ENCODE measurements at places on chromosomes 4 and X.
A peak's percentile ranks its signal among the peaks of the same experiment; 100 is the strongest.

GRCh38 chr4:127648061-127648460 is 15.3 kb downstream of the INTU start:
- H3K4me3 ChIP-seq, result no peak overlapping the region
- no peak for DNase-seq
- H3K36me3 ChIP-seq, result no peaks in the 10 kb centered on the region
- no peaks in the 10 kb centered on the region for H3K4me1 ChIP-seq
- H3K27ac ChIP-seq, result no peak overlapping the region

DNA sequence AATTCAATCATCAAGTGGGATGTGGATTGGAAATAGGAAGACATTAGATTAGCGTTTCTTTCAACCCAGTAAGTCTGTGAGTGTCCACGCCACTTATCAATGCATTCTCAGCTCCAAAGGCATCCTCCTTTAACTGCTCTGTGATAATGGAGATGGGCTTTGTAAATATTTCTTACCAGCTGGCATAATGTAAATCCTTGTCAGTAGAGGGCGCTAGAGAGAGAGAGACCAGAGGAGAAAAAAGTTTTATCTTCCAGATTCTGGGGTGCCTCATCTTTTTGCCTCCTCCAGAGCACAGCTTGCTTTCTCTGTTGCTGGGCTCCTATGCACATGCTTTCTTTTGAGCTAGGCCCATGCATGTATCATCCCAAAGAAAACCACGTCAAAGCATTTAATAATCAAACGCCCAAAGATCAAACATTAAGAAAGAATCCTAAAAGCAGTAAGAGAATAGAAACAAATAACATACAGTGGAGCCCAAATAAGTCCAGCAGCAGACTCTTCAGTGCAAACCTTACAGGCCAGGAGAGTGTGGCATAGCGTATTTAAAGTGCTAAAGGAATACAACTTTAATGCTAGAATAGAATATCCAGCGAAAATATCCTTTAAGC is 9.6 kb upstream of the MTMR1 start:
- H3K4me1 ChIP-seq, result peaks cover 2% of the 10 kb centered on the region
- no peak overlapping the region for H3K4me3 ChIP-seq
- H3K36me3 ChIP-seq, result no peaks in the 10 kb centered on the region

- H3K4me3 ChIP-seq, result no peak overlapping the region
- H3K27ac ChIP-seq, result no peak overlapping the region
- H3K36me3 ChIP-seq, result no peaks in the 10 kb centered on the region
- H3K27me3 ChIP-seq, result no peaks in the 10 kb centered on the region
- DNase-seq, result no peak
- H3K4me1 ChIP-seq, result no peaks in the 10 kb centered on the region
Measured at GRCh38 chrX:95056901-95057300, 1382.9 kb downstream of the FAM133A start.

DNA sequence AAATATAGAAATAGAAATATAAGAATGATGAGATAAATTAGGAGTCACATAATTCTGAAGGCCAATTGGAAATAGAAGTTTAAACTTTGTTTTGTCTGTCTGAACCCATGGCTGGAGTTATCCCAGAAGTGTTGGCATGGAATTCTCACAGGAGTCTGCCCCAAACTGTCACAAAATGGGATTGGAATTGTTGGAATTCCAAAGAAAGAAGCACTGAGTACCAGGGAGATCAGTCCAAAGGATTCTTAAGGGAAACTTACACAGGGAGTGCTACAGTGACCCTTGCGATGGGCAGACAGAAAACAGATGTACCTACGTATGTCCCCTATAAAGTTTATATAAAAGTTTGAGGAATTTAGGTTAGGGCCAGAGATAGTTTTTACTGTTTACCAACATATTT is 1607.7 kb downstream of the ARAP2 start:
- no peaks in the 10 kb centered on the region for H3K27me3 ChIP-seq
- H3K36me3 ChIP-seq, result no peaks in the 10 kb centered on the region
- no peak overlapping the region for H3K4me3 ChIP-seq
- no peak for DNase-seq
- H3K27ac ChIP-seq, result no peak overlapping the region
- no peaks in the 10 kb centered on the region for H3K4me1 ChIP-seq

DNA sequence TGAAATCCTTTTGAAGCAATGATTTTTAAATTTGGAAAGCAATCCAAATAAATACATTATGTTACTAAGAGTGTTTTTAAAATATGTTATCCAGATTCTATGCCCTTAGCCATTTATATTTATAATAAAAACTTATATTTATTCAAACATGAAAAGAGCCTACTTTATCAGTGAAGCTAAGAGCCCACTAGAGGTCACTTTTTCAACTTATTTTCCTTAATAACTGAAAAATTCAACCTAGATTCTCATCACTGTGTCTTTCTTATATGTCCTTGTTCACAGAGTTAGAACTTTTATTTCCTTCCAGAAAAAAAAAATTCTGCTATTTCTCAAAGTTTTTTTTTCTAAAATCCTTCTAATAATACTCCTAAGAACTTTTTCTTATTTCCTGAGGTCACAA is 23.9 kb downstream of the PRDM8 start:
- H3K4me1 ChIP-seq, result no peaks in the 10 kb centered on the region
- no peak for DNase-seq

DNA sequence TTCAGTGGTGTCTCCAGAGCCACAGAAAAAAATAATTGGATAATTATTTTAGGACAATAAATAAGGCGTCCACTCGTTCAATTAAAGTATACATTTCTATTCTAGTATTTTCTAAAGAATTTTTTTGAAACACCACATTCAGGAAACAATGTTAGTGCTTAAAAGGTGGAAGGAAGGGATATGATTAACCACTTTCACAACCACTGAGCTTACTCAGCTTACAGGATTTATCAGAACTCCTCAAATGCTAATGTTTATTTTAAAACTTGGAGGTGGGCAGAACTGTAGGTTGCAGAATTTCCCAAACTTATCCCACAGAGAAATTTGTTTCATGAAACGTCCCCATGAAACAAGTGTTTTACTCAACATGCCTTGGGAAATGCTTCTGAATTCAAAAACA is 54.3 kb upstream of the MAGEB2 start:
- H3K27me3 ChIP-seq, result no peaks in the 10 kb centered on the region
- no peak overlapping the region for H3K4me3 ChIP-seq
- H3K27ac ChIP-seq, result no peak overlapping the region

DNA sequence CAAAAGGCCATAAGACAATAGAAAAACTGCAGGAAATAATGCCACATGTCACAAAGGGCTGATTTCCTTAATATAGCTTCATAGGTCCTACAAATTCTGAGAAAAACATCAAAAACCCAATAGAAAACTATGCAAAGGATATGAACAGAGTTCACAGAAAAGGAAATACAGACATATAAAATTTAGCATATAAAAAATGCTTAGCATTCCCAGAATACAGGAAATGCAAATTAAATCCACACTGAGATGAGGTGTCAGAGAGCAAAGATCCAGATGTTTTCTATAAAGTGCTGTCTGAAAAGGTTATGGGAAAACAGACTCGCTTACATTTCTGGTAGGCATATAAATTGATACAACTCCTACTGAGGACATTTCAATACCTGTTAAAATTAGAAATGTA is 33.8 kb downstream of the TXK start:
- H3K4me1 ChIP-seq, result peaks cover 38% of the 10 kb centered on the region
- H3K36me3 ChIP-seq, result peaks cover 9% of the 10 kb centered on the region
- DNase-seq, result no peak
- no peaks in the 10 kb centered on the region for H3K27me3 ChIP-seq
- no peak overlapping the region for H3K4me3 ChIP-seq

- H3K27ac ChIP-seq, result no peak overlapping the region
- no peaks in the 10 kb centered on the region for H3K4me1 ChIP-seq
- DNase-seq, result no peak
- peaks cover 10% of the 10 kb centered on the region for H3K36me3 ChIP-seq
Measured at GRCh38 chr4:119559044-119559647, 69.5 kb downstream of the PDE5A start.

DNA sequence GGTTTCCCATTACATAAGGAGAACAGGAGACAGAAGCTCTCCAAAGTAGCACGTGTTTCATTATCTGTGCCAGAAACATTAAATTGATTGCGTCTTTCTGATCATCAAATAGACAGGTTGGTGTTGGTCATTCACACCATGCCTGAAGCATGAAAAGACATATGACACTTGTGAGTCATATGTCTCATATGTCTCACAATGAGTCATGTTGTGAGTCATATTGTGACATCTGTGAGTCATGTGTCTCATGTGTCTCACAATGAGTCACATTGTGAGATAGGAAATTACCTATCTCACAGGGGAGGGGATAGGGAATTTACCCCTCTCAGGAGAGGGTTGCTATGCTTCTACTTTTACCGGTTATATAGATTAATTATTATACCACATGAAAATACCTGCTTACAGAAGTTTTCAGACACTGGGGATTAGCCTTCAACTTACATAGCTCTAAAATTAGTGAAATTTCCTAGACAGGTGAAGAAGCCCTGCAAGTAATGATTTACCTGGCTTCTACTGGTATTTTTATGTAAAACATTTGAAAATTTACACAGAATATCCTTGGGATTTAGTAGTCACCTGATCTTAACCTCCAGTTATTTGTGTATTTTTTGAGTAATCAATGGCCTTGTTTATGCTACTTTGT is 80.8 kb downstream of the NPFFR2 start:
- H3K27ac ChIP-seq, result peak overlapping the region; percentile 33
- no peaks in the 10 kb centered on the region for H3K36me3 ChIP-seq
- peaks cover 4% of the 10 kb centered on the region for H3K4me1 ChIP-seq

DNA sequence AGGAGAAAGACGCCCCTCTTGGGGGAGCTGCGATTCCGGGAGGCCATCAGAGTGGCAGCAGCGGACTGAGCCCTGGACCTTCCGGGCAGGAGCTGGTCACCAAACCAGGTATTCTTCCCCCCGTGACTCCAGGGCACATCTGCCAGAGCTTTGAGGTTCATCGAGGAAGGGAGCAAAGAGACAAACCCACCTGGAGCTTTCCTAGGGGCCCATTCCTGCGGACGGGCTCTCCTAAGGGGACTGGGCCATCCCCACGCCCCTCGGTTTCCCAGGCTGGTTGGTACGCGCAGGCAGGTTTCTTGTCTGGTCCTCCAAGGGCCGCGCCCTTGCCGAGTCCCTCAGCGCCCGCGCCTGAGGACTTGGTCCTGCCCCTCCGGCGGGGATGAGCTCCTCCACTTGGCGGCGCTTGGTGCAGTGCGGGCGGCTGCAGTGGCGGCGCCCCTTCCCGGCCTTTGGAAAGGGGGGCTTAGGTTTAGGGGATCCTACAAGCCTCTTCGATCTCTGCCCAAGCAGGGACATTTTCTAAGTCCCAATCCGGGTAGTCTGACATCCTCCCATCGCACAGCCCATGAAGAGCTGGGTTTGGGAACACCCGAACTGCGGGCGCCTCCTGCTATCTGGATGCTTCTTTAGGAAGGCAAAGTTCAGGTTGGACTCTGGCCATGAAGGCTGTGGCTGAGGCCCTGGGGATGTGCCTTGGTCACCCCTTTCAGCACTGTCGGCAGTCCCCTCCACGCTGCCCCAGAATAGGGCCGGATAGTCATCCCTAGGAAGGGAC is 538 bp downstream of the STBD1 start:
- no peak overlapping the region for H3K27ac ChIP-seq
- H3K4me3 ChIP-seq, result peak overlapping the region; percentile 89
- DNase-seq, result no peak
- peaks cover 2% of the 10 kb centered on the region for H3K27me3 ChIP-seq
- no peaks in the 10 kb centered on the region for H3K36me3 ChIP-seq

DNA sequence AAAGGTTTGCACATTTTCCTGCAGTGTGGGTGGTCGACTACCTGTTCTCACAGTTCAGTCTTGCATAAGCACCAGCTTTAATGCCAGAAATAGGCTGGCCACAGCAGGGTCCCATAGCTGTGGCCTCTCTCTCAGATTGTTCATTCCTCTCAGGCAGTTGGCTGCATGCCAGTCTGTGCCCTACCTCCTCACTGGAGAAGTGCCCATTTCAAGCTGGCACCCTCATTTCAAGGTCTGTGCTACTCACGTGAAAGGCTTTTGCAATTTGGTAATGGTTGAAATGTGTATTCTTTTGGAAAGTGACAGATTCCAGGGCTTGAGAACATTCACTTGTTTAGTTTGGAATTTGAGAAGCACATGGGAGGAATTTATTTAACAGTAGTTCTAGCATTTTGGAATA is 28.9 kb upstream of the MTMR1 start:
- H3K27me3 ChIP-seq, result peaks cover 5% of the 10 kb centered on the region
- no peak overlapping the region for H3K27ac ChIP-seq
- H3K36me3 ChIP-seq, result peaks cover 5% of the 10 kb centered on the region
- no peak overlapping the region for H3K4me3 ChIP-seq
- no peak for DNase-seq

DNA sequence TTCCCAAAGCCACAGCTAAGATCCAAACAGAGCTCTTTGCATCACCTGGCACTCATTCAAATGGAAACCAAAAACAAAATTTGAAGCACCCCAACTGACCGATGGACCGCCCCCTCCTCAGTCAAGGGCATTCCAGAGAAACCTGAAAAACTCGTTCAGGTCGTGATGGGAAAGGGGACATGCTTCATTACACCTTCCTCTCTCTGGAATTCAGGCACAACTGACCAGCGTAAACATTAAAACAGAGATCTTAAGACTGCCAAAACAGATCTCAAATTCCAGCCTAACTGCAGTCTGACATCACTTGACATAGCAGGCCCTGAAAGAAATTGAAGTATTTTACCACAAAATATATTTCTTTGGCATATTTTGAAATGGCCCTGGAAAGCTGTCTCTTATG is 28.5 kb downstream of the PTTG2 start:
- H3K4me1 ChIP-seq, result peaks cover 15% of the 10 kb centered on the region
- no peaks in the 10 kb centered on the region for H3K36me3 ChIP-seq
- no peak for DNase-seq
- no peak overlapping the region for H3K27ac ChIP-seq

DNA sequence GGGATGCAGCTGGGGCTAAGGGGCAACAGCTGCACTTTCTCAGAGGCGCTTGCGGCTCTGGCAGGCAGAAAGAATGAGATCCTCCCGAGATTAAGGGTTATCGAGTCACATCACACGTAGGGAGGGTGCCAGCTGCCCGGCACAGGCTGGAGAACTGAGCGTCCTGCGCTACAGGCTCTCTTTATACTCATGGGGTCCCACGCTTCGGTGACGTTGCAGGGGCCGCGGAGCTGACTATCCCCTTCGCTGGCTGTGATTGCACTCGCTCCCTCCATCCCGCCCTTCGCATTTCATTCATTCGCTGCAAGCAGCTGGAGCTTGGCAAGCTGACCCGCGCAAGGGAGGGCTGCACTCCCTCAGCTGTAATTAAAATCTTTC is at the start of gene TACR3:
Gene TACR3 (minus strand): TSS at position 156 of the 378 bp plus-strand sequence. CDS start 310 bp downstream, outside the sequence.
- H3K27ac ChIP-seq, result no peak within 1 kb of the TSS
- no peak within 1 kb of the TSS for H3K4me3 ChIP-seq
- H3K27me3 ChIP-seq, result peaks cover 3% of the 10 kb centered on the region
- H3K4me1 ChIP-seq, result no peaks in the 10 kb centered on the region
- H3K36me3 ChIP-seq, result peaks cover 6% of the 10 kb centered on the region

GRCh38 chr4:25096251-25096980 is 63.8 kb downstream of the SEPSECS start:
- no peak overlapping the region for H3K4me3 ChIP-seq
- peaks cover 11% of the 10 kb centered on the region for H3K36me3 ChIP-seq
- no peak for DNase-seq
- H3K27me3 ChIP-seq, result peaks cover 23% of the 10 kb centered on the region

GRCh38 chr4:163591614-163592020 is 97.1 kb downstream of the TMA16 start:
- no peak overlapping the region for H3K4me3 ChIP-seq
- H3K4me1 ChIP-seq, result no peaks in the 10 kb centered on the region
- no peaks in the 10 kb centered on the region for H3K27me3 ChIP-seq
- no peak for DNase-seq
- no peaks in the 10 kb centered on the region for H3K36me3 ChIP-seq
- no peak overlapping the region for H3K27ac ChIP-seq

- no peaks in the 10 kb centered on the region for H3K27me3 ChIP-seq
- no peak for DNase-seq
- H3K36me3 ChIP-seq, result peaks cover 6% of the 10 kb centered on the region
- no peak overlapping the region for H3K27ac ChIP-seq
Measured at GRCh38 chr4:101102114-101102742, 245.1 kb downstream of the PPP3CA start.

All from natural killer cell treated with Interleukin-12 subunit alpha and Interleukin-12 subunit beta and Interleukin-15 and Interleukin-18, amount 100 ng/mL, for 72 hours (primary cell).